Activated T-cell treated with anti-CD3 and anti-CD28 coated beads, Interleukin-2, amount 50 U/mL, for 1 hour (primary cell): ENCODE measurements at places on chromosomes 7 and 10.
A peak's percentile ranks its signal among the peaks of the same experiment; 100 is the strongest.

GRCh38 chr10:50882540-50882983, 2.9 kb downstream of the A1CF start:
- no peak for DNase-seq

DNA sequence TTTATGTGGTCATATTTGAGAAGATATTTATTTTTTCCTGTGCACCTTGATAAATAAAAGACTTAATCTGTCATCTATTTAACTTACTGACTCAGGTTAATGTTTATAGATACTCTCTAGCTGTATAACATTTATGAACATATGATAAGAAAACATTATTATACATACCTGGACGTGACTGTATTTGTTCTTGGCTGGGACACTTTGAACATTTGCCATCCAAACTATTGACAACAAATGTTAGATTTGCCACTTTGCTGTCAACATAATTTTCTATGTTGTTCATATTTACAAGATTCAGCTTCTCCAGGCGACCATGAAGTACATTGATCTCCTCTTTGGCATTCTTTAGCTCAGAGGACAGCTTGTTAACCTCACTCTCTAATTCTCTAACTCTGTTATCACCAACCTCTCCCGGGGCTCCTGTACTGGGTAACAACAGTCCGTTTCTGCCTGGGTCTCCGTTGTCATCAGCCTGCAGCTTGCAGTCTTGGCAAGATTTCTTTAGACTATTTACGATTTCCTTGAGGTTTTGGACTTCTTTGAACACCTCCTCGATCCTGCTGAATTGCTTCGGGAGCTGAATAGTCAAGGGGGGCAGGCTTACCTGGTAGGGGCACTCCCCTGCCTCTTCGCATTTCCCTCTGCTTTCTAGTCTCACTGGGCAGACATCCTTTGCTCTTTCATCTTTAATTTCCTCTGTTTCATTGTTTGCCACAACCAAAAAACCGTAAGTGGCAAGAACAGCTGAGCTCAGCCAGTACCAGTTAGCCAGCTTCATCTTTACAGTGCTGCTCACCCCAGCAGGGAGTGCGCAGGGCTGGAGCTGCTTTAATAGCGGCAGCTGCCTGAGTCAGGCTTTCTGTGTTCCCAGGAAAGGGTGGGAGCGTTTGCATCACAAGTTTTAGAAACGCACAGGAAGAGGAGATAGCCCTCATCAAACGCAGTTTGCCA, at the start of gene FGL2:
FGL2 (minus strand) TSS at position 807 of the 954 bp plus-strand sequence; CDS start at position 781, 26 bp downstream.
- DNase-seq: peak; percentile 43

GRCh38 chr7:77265666-77266065, 66.0 kb upstream of the FGL2 start:
- DNase-seq: no peak

DNA sequence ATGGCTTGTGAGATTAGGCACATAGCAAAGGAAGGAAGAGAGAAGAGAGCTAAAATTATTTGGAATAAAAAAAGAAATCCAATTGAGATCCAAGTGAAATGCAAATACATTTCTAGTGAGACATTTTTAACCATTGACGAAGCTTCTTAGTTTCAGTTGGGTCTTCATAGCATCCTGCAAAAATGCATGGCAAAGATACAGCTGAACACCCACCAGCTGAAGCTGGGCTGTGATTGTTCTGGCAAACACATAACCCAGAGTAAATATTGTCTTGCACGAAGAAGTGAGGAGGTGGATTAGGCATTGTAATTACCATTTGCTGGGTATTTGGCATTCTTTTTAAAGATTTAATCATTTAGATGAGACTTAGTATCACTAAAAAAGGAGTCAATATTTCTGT, 409.4 kb downstream of the GRM8 start:
- no peak for DNase-seq

DNA sequence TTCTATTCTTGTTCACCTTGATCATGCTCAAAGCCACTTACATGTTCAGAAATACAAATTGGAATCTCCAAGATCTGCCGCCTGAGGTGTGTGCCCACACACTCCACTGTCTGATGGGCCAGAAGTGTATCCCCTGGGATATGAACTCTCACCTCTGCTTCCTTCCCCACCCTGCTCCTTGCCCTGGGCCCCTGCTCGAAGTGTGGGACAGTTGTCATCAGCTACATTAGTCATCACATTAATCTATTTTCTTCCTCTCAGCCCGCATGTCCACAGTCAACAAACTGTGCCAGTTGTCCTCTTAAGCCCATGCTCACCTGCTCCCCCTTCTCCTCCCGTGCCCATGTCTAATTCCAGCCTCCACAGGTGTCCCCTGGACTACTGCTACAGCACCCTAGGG, 154.7 kb downstream of the PTPN20 start:
- no peak for DNase-seq

GRCh38 chr7:139827042-139827441, 2.0 kb upstream of the TBXAS1 start:
- DNase-seq: no peak

GRCh38 chr7:46707973-46708372, 786.9 kb upstream of the IGFBP3 start:
- DNase-seq: no peak

GRCh38 chr10:103855852-103856796, 748 bp upstream of the SH3PXD2A start:
- no peak for DNase-seq

DNA sequence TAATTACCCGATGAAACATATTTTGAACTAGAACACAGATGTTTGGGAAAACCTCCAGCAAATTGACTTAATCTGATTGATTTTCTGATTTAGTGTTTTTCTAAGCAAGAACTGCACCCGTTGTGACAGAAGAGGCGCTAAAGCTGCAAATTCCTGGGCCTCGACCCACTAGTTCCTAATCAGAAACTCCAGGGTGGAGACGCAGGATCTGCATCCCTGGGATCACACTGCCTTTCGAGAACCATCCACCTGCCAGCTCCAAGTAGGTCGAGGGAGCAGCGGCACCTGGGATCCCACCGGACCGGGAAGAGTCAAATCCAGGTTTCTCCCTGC, 136.8 kb upstream of the CDCA7L start:
- DNase-seq: no peak

GRCh38 chr7:55591282-55591931, 19.1 kb upstream of the VOPP1 start:
- no peak for DNase-seq

GRCh38 chr7:18995270-18995671, 122.2 kb downstream of the TWIST1 start:
- DNase-seq: no peak

DNA sequence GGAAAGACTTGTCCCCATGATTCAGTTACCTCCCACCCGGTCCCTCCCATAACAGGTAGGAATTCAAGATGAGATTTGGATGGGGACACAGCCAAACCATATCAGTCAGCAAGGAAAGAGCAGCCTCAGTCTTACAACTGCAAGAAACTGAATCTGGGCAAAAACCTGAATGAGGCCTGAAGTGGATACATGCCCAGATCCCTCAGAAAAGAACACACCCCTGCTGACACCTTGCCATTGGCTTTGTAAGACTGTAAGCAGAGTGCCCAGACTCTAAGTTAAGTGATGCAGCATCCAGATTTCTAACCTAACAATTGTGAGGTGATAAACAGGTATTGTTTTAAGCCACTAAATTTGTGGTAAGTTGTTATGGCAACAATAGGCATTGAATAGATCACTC, 670.8 kb downstream of the SORCS1 start:
- DNase-seq: no peak

DNA sequence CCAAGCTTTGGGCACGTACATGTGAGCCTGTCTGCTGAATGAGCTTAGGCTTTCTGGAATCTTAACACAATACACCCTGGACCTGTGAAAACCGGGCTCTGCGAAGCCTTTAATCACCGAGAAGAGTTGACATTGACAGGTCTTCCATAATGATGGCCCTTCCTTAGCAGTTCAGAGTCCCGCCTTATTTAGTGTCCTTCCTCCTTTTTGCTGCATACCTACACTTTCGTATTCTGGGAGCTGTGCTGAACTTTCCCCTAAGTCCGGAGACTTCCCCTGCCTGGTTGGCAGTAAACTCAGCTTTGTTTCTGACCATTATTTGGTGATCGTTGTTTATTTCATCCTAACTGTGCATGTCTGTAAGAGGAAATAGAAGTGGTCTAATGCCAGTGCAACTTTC, 212.0 kb downstream of the CAMK1D start:
- no peak for DNase-seq

- no peak for DNase-seq
Measured at GRCh38 chr7:10075866-10076265, 897.8 kb upstream of the PHF14 start.

- no peak for DNase-seq
Measured at GRCh38 chr7:134818613-134819345, 39.3 kb downstream of the CALD1 start.

GRCh38 chr10:110498087-110498981, 627 bp downstream of the DUSP5 start:
- peak; percentile 73 for DNase-seq

DNA sequence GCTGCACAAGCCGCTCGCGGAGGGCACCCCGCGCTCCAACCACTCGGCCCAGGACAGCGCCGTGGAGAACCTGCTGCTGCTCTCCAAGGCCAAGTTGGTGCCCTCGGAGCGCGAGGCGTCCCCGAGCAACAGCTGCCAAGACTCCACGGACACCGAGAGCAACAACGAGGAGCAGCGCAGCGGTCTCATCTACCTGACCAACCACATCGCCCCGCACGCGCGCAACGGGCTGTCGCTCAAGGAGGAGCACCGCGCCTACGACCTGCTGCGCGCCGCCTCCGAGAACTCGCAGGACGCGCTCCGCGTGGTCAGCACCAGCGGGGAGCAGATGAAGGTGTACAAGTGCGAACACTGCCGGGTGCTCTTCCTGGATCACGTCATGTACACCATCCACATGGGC, 50.0 kb downstream of the FIGNL1 start:
- DNase-seq: no peak

- no peak for DNase-seq
Measured at GRCh38 chr10:86234541-86235270, 131.9 kb downstream of the GRID1 start.

GRCh38 chr7:112130729-112131410, 75.3 kb downstream of the DOCK4 start:
- no peak for DNase-seq

DNA sequence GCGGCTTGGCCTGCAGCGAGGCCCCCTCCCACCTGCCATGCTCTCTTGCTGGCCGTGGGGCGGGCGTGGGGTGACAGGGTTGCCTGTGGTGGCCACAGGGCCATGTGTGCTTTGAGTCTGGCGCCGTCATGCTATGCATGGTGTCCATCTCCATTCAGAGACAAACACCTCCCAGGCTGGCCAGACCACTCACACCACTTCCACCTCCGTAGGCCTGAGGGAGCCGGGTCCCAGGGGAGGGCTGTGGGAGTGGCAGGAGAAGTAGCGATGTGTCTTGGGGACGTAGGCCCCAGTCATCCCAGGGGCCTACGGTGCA, 65.5 kb downstream of the DNAJB6 start:
- DNase-seq: no peak

- DNase-seq: no peak
Measured at GRCh38 chr10:95516774-95517373, 44.3 kb downstream of the SORBS1 start.

DNA sequence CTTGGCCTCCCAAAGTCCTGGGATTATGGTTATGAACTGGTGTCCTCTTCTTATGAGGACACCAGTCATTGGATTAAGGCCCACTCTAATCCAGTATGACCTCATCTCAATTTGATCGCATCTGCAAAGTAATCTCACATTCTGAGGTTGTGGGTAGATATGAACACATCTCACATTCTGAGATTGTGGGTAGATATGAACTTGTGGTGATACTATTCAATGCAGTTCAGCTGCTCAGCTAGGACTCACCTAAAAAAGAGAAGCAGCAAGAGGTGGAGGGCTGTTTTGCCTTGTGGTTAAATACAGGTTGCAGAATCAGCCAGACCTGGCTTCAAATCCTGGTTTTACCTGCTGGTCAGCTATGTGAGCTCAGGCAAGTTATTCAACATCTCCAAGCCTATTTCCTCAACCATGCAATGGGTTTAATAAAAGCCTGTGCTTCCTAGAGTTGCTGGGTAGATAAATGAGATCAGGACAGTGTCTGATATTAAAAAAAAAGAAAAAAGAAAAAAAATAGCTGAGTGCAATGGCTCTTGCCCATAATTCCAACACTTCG, 8.5 kb upstream of the BAG3 start:
- DNase-seq: no peak

GRCh38 chr10:33660329-33660728, 325.9 kb upstream of the NRP1 start:
- DNase-seq: no peak
